WTC11 (cell line): ENCODE measurements at places on chromosomes 5 and 9.
A peak's percentile ranks its signal among the peaks of the same experiment; 100 is the strongest.

GRCh38 chr9:75116306-75116705 is 28.0 kb downstream of the OSTF1 start:
- peaks cover 8% of the 10 kb centered on the region for H3K4me1 ChIP-seq
- H3K36me3 ChIP-seq: peaks cover 3% of the 10 kb centered on the region
- DNase-seq: no peak
- no peak overlapping the region for H3K4me3 ChIP-seq

- H3K4me3 ChIP-seq: no peak overlapping the region
- no peaks in the 10 kb centered on the region for H3K36me3 ChIP-seq
- H3K27me3 ChIP-seq: peaks cover 2% of the 10 kb centered on the region
- peaks cover 22% of the 10 kb centered on the region for H3K4me1 ChIP-seq
- no peak for DNase-seq
These were observed 15.5 kb upstream of the LAMC3 start for GRCh38 chr9:130993303-130994030.

DNA sequence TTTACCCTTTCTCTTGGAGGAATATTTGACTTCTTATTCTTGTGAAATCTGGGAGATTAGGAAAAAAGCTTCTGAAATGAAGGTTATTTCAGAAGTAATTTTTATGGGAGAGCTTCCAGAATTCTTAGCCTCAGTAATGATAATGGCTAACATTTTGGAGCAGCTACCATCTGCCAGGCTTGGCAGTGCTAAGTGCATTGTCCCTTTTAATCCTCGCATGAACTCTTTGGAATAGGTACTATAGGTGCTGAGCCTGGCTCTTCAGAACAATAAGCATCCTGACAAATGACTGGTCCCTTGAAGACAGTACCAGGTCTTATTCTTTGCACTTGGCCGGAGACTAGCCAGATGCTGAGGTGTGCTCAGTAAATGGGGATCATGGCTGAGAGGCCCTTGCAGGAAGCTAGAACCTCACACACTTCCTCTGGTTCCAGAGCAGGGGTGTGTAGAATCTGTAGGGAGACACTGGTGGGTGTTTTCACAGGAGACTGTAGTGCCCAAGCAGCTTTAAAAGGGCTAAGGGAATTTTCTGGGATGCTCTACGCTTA is 90.7 kb downstream of the RCL1 start:
- no peak overlapping the region for H3K27ac ChIP-seq
- H3K27me3 ChIP-seq: no peaks in the 10 kb centered on the region
- peaks cover 17% of the 10 kb centered on the region for H3K36me3 ChIP-seq
- H3K4me3 ChIP-seq: no peak overlapping the region

GRCh38 chr9:121576281-121577075 is 75.0 kb upstream of the DAB2IP start:
- peaks cover 16% of the 10 kb centered on the region for H3K4me1 ChIP-seq
- no peak overlapping the region for H3K4me3 ChIP-seq
- no peaks in the 10 kb centered on the region; the same call in 1 of the 2 replicates for H3K27me3 ChIP-seq
- H3K27ac ChIP-seq: no peak overlapping the region

DNA sequence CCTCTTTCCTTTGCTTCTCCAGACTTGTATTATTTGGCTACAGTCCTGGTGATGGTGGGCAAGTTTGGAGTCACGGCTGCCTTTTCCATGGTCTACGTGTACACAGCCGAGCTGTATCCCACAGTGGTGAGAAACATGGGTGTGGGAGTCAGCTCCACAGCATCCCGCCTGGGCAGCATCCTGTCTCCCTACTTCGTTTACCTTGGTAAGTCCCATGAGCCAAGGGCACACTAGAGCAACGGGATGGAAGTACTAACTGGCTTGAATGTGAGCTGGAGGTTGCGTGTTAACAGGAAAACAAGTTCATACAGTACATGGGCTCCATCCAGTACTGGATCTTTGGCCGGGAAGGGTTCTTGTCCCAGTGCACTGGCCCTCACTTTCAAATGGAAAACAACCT is 22.9 kb downstream of the SLC22A5 start:
- no peak for DNase-seq
- H3K36me3 ChIP-seq: no peaks in the 10 kb centered on the region
- H3K27me3 ChIP-seq: no peaks in the 10 kb centered on the region
- H3K4me3 ChIP-seq: no peak overlapping the region
- peaks cover 5% of the 10 kb centered on the region for H3K4me1 ChIP-seq

- H3K4me3 ChIP-seq: no peak overlapping the region
These were observed 98.9 kb upstream of the PHYKPL start for GRCh38 chr5:178331491-178331996.

GRCh38 chr5:22908586-22908985 is 55.4 kb upstream of the CDH12 start:
- no peak overlapping the region for H3K27ac ChIP-seq
- peaks cover 13% of the 10 kb centered on the region for H3K4me1 ChIP-seq
- DNase-seq: no peak
- no peaks in the 10 kb centered on the region for H3K27me3 ChIP-seq
- no peak overlapping the region for H3K4me3 ChIP-seq

GRCh38 chr9:121548666-121549065 is 49.0 kb upstream of the GGTA1 start:
- H3K27me3 ChIP-seq: peaks cover 13% of the 10 kb centered on the region

GRCh38 chr5:15384176-15384575 is 115.8 kb upstream of the FBXL7 start:
- DNase-seq: no peak
- no peaks in the 10 kb centered on the region for H3K36me3 ChIP-seq
- H3K27ac ChIP-seq: no peak overlapping the region
- peaks cover 4% of the 10 kb centered on the region for H3K27me3 ChIP-seq

DNA sequence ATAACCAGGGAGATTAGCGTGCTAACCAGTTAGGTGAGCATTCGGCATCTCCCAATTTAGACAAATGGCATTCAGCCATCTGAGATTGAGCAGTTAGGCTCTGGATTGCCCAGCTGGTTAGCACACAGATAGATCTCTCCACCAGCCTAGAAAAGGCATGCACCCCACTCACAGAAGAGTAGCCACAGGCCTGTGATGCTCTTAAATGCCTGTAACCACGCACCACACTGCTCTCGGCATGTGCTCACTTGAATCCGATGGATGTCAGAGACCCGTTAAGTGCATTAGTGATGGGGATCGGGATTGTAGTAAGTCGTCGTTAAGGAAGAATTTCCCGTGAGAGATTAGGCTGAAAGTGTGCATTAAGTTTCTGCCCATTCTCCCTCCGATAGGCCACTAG is 23.0 kb downstream of the MARCHF6 start:
- no peak for DNase-seq
- H3K4me1 ChIP-seq: peaks cover 40% of the 10 kb centered on the region
- peaks cover 9% of the 10 kb centered on the region for H3K36me3 ChIP-seq
- H3K27ac ChIP-seq: peak overlapping the region; percentile 46

- H3K27me3 ChIP-seq: no peaks in the 10 kb centered on the region
- peak overlapping the region; percentile 94 for H3K27ac ChIP-seq
- peaks cover 85% of the 10 kb centered on the region for H3K36me3 ChIP-seq
- H3K4me1 ChIP-seq: peaks cover 5% of the 10 kb centered on the region
These were observed 7.5 kb downstream of the NHP2 start for GRCh38 chr5:178145965-178146820.

DNA sequence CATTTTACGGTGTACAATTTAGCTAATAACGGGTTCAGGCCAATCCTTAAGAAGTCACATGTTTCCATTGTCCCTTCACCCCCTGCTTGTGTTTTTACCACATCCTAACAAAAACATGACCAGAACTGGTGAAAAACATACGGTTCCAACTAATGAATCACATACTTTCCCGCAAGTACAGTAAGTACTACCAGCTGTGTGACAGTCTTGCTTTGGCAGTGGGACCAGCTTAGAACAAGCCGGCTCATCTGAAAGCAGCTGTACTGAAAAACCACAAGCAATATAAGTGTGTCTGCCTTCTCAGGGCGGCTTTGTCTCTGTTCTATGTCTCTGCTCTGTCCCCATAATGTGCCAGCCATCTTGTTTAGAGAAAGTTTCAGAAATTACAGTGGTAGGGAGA is 242.5 kb downstream of the BNC2 start:
- no peak for DNase-seq
- peaks cover 57% of the 10 kb centered on the region for H3K4me1 ChIP-seq
- H3K4me3 ChIP-seq: no peak overlapping the region
- no peaks in the 10 kb centered on the region for H3K27me3 ChIP-seq
- no peaks in the 10 kb centered on the region for H3K36me3 ChIP-seq

GRCh38 chr5:22070186-22070728 is 782.9 kb downstream of the CDH12 start:
- no peak overlapping the region for H3K27ac ChIP-seq
- H3K27me3 ChIP-seq: no peaks in the 10 kb centered on the region; the same call in 1 of the 2 replicates
- H3K4me1 ChIP-seq: no peaks in the 10 kb centered on the region
- no peaks in the 10 kb centered on the region for H3K36me3 ChIP-seq

- no peaks in the 10 kb centered on the region for H3K4me1 ChIP-seq
- H3K4me3 ChIP-seq: no peak overlapping the region
- no peak overlapping the region for H3K27ac ChIP-seq
- no peaks in the 10 kb centered on the region; the same call in 1 of the 2 replicates for H3K27me3 ChIP-seq
- no peak for DNase-seq
- no peaks in the 10 kb centered on the region for H3K36me3 ChIP-seq
These were observed 227.5 kb downstream of the CACNA1B start for GRCh38 chr9:138105123-138105415.

DNA sequence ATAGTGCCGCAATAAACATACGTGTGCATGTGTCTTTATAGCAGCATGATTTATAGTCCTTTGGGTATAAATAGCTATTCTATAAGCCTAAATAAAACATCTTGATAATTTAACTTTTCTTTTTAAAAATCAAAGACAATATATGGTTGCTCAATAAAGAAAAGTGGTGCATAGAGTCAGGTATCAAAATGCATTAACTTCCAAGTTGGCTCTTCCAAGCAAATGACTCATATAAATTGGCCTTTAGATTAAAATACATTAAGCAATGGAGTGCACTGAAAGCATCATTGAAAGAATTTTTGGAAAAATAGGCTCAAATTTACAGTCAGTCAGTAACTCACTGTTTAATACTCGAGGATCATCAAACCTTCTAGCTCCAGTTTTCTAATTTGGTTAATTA is 106.6 kb downstream of the PLCXD3 start:
- no peak overlapping the region for H3K4me3 ChIP-seq
- peaks cover 8% of the 10 kb centered on the region for H3K36me3 ChIP-seq
- H3K27me3 ChIP-seq: no peaks in the 10 kb centered on the region; the same call in 1 of the 2 replicates
- H3K27ac ChIP-seq: no peak overlapping the region
- no peak for DNase-seq
- no peaks in the 10 kb centered on the region for H3K4me1 ChIP-seq

DNA sequence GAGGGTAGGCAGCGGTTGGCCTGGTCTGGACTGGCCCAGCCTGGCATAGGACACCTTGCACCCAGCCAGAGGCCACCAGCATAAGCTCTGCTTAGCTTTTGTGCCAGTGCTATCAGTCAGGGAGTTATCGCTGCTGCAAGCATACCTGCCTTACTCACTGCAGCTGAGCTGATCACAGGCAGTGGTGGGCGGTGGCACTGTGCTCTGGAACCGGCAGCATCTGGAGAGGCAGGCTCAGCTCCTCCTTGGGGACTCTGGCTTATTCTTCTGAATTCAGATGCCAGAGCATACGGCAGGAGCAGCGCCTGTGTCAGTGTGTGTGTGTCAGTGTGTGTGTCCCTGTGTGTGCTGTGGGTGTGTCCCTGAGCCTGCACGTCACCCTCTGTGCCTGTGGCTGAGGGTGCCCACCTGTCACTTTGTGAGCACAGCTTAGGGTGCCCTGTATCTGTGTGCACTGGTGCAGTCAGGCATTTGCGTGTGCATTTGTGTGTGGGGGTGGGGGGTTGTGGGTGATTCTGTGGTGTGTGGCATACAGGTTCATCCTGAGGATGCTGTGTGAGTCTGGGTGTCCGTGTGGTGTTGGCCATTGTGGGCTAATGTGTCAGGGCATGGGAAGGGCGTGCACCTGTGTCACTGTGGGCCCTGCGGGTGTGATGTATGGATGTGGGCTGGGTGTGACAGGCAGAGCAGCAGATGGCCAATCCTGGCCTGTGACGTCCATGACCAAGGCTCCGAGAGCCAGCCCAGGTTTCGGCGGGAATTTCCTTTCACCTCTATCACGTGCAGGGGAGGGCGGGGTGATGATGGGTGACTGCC is 23.5 kb downstream of the LMX1B start:
- peaks cover 26% of the 10 kb centered on the region for H3K4me1 ChIP-seq
- peaks cover 98% of the 10 kb centered on the region for H3K27me3 ChIP-seq
- H3K4me3 ChIP-seq: peak overlapping the region; percentile 31; the same call in 1 of the 2 replicates
- DNase-seq: no peak
- H3K27ac ChIP-seq: no peak overlapping the region
